Lung (tissue), 17 donors: ENCODE measurements at places on chromosomes 13 and 19.

GRCh38 chr13:98676239-98676638 is 76.2 kb downstream of the SLC15A1 start:
- DNase-seq = no peak

GRCh38 chr13:36395280-36395679 is 37.0 kb upstream of the CCNA1 start:
- no peak for DNase-seq

GRCh38 chr13:26787961-26788360 is 27.4 kb upstream of the GPR12 start:
- DNase-seq = no peak

DNA sequence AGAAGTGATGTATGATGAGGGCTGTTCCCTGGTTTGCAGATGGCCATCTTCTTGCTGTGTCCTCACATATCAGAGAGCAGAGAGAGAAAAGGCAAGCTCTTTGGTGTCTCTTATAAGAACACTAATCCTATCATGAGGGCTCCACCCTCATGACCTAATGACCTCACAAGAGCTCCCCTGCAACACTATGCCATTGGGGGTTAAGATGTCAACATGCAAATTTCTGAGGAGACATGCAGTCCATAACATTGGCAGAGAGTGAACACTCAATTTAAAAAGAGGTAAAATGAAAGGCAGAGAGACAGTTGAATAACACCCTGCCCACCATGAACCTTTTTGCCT is 10.9 kb downstream of the FAM187B start:
- DNase-seq = no peak
